ENCODE measurements at places on chromosomes 5 and 9.

- DNase-seq, result no peak
Measured at GRCh38 chr9:113645978-113646253, 182.4 kb downstream of the RGS3 start.

- DNase-seq, result no peak
Measured at GRCh38 chr5:116756531-116756930, 181.9 kb upstream of the SEMA6A start.

GRCh38 chr9:104094534-104095015 lies 466 bp downstream of the SMC2 start:
- DNase-seq, result no peak

DNA sequence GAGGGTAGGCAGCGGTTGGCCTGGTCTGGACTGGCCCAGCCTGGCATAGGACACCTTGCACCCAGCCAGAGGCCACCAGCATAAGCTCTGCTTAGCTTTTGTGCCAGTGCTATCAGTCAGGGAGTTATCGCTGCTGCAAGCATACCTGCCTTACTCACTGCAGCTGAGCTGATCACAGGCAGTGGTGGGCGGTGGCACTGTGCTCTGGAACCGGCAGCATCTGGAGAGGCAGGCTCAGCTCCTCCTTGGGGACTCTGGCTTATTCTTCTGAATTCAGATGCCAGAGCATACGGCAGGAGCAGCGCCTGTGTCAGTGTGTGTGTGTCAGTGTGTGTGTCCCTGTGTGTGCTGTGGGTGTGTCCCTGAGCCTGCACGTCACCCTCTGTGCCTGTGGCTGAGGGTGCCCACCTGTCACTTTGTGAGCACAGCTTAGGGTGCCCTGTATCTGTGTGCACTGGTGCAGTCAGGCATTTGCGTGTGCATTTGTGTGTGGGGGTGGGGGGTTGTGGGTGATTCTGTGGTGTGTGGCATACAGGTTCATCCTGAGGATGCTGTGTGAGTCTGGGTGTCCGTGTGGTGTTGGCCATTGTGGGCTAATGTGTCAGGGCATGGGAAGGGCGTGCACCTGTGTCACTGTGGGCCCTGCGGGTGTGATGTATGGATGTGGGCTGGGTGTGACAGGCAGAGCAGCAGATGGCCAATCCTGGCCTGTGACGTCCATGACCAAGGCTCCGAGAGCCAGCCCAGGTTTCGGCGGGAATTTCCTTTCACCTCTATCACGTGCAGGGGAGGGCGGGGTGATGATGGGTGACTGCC lies 23.5 kb downstream of the LMX1B start:
- no peak for DNase-seq

- no peak for DNase-seq
Measured at GRCh38 chr5:157528036-157528632, 47.4 kb downstream of the ADAM19 start.
